T-helper 17 cell (primary cell): ENCODE measurements at places on chromosomes 1 and 21. TPM values are rescaled to one million over a fixed set of nuclear protein-coding genes. Genes with fewer than 3 reads are reported as not detected.

APOBEC4 gene
- not detected for total RNA-seq

TMPRSS15 gene
- total RNA-seq, result not detected

GRCh38 chr21:35603494-35603893 is 456.8 kb downstream of the SETD4 start:
- no peak for DNase-seq

GBP3 gene
- 21.9 TPM for total RNA-seq

- DNase-seq, result no peak
These were observed 8.7 kb upstream of the PPP1R8 start for GRCh38 chr1:27821761-27822315.

DNA sequence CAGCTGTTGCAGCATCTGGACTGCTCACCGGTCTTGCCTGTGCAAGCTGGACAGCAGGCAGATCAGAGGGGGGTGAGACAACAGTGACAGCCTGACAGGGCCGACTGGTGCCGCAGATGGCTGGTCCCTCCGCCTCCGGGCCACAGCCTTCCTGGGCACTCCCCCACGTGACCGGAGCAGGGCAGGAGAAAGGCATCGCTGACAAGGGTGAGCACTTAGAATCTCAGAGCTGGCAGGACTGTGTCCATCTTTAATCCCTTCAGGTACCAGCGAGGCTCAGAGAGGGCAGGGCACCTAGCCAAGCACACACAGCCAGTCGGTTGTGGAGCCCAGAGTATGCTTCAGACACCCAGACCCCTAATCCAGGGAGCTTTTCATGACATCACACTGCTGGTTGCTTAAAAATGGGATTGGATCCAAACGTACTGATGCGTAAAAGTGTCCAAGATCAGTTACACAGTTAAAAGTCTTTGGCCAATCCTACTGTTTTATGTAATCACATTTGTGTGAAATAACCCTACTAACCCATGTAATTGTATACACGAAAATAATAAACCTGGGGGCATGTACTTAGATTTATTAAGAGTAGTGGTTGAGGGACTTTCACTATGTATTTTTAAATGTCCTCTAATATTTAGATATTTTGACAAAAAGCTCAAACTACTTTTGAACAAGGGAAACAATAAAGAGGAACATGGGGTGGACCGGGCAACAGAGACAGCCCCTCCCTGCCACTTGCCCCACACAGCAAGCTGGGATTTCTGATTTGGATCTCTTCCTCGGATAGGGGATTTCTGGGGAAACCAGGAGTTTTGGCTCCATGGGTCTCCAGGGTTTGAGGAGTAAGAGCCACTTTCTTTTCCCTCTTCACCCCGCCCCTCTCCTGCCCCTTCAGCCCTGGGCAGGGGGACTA is 758 bp upstream of the CNTN2 start:
- no peak for DNase-seq

NT5C1A gene
- 0.70 TPM for total RNA-seq

GRCh38 chr1:209191262-209191634 is 392.3 kb upstream of the CAMK1G start:
- no peak for DNase-seq

- DNase-seq, result peak; percentile 62
These were observed 2.3 kb upstream of the RUNX1 start for GRCh38 chr21:35051287-35051818.

DNA sequence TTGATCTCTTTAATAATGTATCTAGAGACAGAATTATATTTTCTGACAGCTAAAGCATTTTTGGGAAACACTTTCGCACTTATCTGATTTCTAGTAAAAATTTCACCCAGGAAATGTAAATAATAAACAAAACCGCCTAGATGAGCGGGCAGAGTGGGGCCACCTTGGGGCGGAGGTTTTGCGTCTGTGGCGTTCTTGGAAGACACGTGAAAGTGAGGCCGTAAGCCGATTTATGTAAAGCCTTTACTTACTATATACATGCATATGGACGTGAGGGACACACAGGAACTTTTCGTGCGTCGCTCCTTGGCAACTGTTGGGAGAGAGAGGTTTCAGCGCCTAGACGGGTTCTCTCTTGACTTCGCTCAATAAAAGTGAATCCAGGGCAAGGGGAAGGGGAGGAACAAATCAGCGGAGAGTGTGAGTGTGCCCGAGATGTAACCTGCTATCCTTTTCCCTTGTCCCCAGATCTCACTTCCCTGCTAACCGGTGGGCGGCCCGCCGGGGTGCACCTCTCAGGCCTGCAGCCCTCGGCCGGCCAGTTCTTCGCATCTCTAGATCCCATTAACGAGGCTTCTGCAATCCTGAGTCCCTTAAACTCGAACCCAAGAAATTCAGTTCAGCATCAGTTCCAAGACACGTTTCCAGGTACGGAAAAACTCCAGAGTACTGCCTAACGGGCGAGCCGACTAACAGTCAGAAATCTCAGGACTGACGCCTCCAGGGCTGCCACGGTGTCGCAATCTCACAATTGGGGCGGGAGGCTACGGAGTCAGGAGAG is 1.7 kb downstream of the HLX start:
- no peak for DNase-seq

DNA sequence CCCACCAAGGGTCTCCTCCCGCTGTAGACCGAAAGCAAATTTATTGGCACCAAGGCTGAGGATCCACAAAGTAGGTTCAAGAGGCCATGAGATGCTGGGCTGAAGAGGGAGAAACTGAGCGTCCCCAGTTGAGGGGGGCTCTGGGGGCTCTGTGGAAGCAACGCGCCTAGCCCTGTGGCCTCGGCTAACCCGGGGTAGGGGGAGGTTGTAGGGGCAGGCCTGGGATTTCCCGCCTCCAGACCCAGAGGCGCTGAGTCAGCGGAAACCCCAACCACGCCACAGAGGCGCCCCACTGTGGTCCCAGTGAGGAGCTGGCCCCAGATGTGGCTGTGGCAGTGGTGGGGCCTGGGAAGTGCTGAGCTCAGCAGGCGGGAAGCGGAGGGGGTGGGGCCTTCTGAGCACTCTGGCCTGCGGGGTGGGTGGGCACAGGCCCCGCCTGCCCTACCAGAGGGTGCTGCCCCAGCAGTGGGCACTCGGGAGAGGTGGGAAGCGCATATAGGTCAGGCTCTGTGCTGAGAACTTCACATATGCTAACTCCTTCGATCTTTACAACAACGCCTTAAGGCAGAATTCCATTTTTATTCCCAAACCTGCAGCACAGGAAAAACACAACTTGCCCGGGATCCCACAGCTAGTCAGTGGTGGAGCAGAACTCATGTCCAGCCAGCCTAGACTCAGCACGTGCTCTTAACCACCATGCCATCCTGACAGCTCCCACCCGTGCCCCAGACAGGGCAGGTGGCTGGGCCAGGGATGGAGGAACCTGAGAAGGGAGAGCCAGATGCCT is 1.5 kb upstream of the COL16A1 start:
- DNase-seq, result peak; percentile 47

DNA sequence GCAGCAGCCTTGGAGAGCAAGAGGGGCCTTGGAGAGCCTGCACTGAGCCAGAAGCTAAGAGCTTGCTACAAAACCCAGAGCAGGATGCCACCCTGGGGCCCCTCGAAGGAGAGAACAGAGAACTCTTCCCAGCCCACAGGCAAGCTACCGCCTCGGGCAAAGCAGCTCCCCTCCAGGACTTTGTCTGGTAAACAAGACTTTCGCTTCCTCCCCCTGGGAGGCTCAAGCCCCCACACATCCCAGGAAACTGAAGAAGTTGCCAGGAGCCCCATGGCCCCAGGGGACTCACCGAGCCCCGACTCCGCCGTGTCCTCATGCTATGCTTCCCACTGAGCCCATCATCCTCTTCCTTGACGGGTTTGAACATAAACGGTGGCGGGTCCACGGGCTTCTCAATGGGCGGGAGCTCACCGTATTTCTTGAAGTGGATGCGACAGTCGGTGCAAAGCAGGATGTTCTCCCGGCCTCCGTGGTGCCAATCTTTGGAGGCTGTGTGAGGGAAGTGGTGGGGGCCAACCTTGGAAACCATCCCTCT is 45.9 kb downstream of the SLC45A1 start:
- DNase-seq, result no peak

DNA sequence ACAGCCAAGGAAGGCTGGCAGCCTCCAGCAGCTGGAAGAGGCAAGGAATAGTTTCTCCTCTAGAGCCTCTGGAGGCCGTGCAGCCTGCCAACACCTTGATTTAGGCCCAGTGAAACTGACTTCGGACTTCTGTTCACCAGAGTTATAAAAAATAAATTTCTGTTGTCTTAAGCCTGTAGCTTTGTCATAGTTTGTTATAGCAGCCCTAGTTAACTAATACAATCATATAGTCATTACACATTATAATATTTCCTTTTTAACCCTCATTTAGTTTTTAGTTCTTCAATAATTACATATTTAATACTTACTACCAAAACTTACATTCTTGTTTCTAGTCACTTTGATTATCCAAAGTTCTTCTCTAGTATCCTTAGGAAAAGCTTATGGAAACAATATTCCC is 20.3 kb downstream of the NOS1AP start:
- DNase-seq, result no peak

GRCh38 chr1:35532497-35533223 is 24.5 kb downstream of the KIAA0319L start:
- no peak for DNase-seq

- peak; percentile 58 for DNase-seq
These were observed 12.4 kb downstream of the LMNA start for GRCh38 chr1:156126630-156127534.

DNA sequence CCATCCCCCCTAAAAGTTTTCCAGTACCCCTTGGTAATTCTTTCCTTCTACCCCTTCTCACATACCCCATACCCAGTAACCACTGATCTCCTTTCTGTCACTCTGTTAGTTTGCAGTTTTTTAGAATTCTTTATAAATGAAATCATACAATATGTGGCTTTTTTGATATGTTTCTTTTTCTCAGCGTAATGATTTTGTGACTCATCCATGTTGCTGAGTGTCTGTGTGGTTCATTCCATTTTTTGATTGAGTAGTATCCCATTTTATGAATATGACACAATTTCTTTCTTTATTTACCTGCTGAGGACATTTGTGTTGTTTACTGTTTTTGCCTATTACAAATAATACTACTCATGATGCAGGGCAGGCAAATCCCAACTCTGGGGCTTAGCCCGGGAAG is 1605.3 kb downstream of the BRINP3 start:
- DNase-seq, result no peak

DNA sequence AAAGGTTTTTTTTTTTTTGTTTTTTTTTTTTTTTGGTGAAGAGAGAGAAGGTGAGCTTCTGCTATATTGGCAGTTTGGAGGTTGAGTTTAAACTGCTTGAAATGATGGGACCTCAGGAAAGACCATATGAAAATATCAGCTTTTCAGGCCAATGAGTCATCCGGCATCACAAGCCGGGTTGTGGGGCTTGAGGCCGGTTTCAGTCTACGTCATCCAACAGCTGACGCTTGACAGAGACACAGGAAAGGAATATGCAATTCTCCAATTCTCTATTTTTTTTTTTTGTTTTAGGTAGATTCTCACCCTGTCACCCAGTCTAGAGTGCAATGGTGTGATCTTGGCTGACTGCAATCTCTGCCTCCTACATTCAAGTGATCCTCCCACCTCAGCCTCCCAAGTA is 52.4 kb downstream of the KCNJ6 start:
- DNase-seq, result no peak

PTPN22 gene
- total RNA-seq, result 40.8 TPM

HAO2 gene
- total RNA-seq, result not detected

NSUN4 gene
- 40.0 TPM for total RNA-seq

DNA sequence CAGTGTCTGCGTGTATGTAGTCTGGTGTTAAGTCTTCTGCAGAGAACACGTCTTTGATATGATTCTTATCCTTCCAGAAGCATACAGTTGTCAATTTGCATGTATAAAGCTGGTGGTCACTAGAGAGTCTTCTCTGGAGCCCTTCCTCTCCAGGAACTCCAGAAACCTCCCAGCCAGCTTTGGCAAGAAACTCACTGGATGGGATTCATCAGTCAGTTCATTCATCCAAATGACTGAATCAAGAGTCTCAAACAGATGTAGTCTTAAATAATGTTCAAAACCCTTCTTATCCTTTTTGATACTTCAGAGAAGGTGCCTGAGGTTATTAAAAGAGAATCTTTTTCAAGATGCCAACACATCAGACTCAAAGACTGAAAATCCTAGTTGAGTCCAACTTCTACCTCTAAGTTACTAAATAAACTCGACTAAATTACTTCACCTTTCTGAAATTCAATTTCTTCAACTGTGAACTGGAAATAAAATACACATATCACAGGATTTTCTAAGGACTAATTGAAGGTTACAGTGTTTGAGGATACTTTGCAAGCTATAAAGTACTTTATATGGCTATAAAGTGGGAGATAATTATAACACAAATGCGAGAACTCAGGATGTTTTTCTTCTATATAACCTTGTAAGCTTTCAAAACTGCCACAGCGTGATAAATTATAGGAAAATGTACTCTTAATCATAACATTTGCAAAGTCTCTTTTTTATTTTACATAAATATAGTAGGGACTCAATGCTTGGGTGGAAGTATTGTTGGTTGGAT is 252.4 kb downstream of the FGGY start:
- DNase-seq, result no peak

TFF2 gene
- not detected for total RNA-seq

DNA sequence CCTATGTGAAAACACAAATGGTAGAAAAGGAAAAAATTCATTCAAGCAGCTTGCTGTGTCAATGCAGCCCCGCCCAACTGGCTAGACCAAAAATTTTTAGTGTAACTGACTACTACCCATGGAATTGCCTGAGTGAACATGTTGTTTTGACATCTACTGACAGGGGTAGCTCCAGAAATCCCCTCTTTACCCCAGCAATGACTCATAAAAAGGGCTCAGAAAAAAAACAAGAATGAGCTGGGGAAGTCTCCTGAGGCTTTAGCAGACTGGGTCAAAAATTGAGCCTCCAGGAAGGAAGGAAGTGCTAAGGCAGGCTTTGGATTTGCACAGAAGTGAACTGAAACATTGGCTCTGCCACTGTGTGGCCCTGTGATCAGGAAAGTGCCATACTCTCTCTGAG is 24.4 kb upstream of the FGGY start:
- DNase-seq, result no peak

GRCh38 chr1:65476327-65476726 is 55.9 kb downstream of the LEPR start:
- DNase-seq, result no peak

LEMD1 gene
- not detected for total RNA-seq

GRCh38 chr1:79364896-79365295 is 358.4 kb upstream of the ADGRL4 start:
- DNase-seq, result no peak

TMIGD3 gene
- total RNA-seq, result not detected

DNA sequence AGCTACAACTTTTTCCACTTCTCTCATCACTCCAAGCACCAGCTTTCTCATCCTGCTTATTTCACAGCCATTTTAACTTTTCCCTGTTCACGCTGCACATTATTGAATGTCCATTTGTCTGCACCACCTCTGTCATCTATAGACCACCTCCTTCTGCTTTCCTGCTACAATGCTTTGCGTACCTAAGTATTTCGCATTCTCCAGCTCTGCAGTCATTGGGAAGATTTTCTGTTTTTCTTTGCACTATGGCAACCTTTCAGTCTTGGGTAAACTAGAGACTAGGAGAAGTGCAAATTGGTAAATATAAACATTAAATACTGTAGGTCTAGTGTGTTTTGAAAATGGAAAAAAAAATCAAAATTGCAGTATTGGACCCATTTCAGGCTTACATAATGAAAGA is 835 bp downstream of the CCDC30 start:
- DNase-seq, result no peak

- DNase-seq, result no peak
These were observed 47.9 kb downstream of the NPHP4 start for GRCh38 chr1:5944154-5944842.
